Neural progenitor cell (in vitro differentiated cells): ENCODE measurements at places on chromosomes 3 and 15.

GRCh38 chr3:45992821-45993221, 2.8 kb downstream of the FYCO1 start:
- DNase-seq: no peak

DNA sequence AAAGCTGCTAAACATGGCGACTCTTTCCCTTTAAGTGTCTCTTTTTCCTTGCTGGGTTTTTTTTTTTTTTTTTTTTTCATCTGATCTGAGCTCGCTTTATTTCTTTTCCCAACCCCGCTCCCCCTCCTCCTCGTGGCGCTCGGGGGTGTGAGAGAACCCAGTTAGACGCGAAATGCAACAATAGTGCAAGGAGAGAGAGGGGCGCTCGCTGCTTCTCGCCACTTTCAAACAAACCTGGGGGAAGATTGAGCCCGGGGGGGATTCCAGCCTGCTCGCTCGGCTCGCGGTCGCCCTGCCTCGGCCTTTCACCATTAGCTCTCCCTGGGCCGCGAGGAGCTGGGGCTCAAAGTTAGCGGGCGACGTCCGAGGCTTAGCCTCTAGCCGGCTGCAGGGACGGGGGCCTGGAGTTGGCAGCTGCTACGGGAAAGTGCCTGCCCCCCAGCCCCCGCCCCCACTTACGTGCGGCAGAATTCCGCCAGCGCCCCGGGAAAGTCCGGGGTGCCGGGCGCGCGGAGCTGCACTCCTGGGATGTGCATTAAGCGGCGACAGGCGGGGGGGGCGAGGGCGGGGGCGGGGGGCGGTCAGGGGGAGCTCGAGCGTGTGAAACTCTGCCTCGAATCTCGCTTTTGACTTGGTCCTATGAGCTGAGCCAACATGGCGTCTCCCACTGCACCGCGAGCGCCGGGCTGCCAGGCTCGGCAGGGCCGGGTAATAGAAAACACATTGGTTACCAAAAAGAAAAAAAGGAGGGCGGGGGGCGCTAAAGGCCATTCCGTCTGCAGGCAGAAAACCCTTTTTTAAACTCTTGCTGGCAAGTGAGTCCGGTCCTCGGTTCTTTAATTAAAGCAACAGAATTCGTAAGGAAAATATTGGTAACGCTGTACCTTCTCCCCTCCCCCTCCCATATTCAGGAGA, 10.4 kb downstream of the NR2F2 start:
- DNase-seq: peak; percentile 90

DNA sequence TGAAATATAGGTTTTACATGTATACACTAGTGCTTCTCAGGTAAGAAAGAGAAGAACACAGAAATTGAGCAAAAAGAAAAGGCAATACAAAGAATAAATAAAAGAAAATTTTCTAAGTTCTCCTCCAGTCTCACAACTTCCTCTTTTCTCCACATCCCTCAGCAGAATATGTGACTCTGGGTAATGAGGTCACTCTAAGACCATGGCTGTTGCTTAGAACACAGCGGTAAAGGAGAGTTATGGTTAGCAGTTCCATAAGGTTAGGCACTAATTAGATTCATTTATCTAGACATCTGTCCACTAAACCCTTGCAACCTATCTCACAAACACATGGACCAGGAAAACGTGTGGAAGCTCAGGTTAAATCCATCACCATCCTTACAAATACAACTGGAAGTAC, 47.9 kb downstream of the IGSF11 start:
- no peak for DNase-seq

DNA sequence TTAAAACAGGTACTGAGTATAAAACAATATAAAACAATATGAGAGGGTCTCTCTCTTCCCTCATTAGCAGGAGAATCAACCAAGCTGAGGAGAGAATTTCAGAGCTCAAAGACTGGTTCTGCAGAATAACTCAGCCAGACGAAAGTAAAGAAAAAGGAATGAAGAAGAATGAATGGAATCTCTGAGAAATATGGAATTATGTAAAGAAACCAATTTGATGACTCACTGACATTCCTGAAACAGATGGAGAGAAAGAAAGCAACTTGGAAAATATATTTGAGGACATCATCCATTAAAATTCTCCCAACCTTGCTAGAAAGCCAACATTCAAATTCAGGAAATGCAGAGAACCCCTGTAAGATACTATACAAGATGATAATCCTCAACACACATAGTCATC, 630.9 kb downstream of the PYDC2 start:
- no peak for DNase-seq

GRCh38 chr3:54653456-54654195, 274.2 kb downstream of the LRTM1 start:
- no peak for DNase-seq

DNA sequence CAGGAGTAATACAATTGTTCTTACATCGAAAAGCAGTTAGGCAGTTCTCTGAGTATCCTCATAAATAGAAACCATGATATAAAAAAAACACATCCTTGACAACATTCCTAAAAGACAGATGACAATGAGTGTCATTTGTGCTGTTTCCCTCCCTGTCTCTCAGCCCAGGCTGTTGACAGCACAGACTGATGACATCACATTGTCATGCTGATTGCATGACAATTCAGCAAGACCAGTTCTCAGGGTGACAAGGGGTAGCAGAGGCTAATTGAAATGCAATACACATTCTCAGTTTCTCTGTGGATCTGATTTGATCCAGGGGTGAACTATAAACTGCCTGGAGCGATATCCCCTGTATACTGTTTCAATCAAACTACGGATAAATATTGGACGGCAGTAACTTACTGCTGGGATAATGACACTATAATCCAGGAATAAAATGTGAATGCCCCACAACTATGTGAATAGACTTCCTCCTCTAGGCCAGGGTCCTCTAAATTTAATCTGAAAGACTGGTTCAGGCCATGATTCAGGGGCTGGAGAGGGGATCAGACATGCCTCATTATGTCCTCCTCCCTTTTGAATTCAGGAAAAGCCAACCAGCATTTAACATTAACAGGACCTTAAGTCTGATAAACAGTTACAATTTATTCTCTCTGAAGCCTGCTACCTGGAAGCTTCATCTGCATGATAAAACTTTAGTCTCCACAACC, 16.7 kb upstream of the EIF1B start:
- peak; percentile 53 for DNase-seq

DNA sequence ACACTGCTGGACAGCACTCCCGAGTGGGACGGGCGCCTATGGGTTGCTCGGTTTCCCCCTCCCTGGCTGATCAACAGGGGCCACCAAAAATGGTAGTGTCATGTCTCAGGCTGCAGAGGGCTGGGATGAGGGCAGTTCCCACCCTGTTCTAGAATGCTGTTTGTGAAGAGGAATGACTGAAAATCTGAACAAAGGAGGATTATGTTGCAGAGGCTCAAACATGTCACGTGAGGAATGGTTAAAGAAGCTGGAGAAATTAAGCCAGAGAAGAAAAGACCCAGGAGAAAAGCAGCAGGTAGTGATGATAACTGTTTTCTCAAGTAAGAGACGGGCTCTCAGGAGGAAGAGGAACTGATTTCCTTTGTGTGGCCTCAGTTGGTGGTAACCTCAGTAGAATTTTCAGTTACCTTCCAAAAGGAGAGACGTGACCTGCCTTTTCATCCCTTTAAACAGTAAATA, 10.4 kb downstream of the SPG21 start:
- DNase-seq: peak; percentile 62

DNA sequence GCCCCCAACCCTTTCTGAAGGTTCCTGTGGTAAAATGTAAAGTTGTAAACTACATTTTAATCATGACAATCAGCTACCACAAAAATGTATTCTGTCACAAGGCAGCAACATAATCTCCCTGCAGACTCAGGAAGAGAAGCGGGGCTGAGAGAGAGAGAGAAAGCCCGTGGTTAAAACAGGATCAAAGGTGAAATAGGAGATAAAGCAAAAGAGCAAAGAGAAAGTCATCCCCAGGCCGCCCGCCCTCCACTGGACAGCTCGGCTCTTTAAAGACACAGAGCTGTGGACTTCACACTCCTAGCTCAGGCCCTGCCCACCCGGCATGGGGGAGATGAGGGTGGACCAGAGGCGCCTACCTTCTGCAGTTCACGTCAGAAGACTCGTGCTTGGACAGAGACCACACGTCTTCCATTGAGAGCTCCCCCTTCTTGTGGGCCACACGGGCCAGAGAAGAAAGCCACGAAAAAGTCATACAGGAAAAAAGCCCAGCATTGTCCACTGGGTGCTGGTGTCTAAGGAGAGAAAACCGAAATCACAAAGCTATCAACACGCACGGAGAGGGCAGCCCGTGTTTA, 29.4 kb downstream of the ABCC5 start:
- no peak for DNase-seq

DNA sequence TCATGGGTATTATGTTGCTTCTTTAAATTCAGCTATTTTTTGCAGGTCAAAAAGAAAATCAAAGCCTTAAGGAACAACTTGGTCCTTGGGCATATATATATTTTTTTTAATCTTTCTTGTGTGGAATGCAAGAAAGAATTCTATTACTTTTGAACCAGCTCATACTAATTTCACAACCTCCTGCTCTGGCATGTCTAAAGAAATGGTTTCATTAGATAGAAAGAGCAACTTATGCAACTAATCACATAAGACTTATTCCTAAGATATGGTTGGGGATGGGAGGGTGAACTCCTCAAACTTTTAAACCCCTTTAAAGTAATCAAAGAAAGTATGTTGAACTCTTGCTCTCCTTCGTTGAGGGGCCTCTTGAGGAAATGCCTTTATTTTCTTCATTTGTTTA, 114.9 kb downstream of the GMNC start:
- no peak for DNase-seq

DNA sequence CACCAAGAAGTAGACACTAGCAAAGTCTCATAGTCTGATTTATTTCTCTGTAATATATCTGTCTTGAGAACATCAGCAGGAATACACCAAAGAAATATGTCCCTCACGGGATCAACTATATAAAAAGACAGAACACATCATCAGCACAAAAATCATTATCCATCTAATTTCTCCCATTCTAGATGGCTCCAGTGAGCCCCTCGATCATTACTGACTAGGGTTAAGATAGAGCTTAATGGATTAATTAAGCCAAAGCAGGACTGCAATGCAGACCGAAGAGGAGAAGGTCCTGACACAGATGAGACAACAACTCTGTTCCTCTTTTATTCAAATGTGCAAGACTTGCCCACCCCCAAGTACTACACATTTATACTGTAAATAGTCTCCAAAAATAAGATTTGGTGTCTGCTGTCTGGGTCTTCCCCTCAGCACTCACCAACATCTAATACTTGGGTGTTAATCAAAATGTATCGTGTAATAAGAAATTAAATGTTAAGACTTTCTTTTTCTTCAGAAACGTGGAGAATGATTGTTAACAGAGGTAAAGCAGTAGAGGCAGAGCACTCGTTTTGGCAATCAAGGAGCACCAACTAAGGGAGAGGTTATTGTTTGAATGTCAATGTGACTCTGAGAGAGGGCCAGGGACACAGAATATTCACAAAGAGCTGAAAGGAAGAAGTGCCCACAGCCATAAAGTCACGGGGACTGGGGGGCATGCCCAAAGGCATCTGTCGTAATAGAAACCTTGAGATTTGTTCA, 133.6 kb downstream of the TIGIT start:
- no peak for DNase-seq

DNA sequence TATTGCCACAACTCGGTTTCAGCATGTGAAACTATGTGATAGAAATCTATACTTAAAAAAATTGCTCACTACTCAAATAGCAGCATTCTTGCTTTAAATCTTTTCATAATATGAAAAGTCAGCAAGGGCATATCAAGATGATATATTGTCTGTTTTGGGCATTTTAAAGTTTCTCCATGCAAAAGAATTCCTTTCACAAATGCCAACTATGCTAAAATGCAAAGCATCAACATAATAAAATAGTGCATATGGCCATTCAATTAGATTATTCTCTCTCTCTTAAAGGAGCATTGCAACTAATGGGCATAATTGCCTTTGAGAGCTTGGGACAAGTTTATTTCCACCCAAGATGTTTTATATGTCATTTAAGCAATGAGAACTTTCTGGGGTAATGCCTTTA, 475.1 kb downstream of the ZPLD1 start:
- no peak for DNase-seq

DNA sequence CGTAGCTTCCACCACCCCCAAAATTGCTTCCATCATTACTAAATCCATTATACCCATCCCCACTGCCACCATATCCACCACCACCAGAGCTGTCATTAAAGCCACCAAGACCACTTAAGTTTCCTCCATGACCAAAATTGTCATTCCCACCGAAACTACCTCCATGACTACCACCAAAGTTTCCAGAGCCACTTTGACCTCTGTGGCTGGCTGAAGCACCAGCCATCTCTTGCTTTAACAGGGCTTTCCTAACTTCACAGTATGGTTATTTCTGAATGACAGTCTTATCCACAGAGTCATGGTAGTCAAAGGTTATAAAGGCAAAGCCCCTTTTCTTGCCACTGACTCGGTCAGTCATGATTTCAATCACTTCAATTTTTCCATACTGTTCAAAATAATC, 24.3 kb upstream of the DENND4A start:
- DNase-seq: no peak

DNA sequence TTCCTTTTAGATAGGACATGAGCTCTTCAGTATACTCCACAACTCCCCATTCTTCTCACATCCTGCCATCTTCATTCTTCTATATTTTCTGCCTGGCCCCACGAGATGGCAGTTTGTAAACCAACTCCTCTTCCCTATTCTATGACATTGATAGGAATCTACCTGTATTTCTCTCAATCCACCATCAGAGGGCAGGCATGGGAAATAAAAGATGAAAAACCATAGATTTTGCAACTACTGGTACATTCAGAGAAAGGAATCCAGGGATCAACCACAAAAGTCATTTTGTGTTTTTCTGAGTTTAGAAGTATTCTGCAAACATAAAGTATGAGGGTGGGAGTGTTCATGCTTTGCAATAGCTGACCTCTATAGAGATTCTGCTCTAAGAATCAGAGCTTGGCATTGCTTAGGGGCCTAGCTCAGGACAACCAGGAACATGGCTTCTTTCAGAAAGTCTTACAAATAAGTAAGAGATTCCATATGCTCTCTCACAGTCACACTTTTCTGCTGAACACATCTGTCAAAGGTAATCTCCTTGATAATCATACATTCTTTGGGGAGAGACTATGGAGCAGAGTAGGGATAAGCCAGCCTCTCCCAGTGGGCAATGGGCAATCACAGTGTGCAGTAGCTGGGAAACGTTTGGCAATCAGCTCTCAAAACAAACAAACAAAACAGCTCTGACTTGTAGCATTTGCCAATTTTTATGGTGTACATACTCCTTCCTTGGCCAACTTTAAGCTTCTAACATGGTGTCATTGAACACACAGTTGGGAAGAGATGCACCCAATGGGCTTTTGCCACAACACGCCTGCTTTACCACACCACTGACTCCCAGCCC, 43.1 kb upstream of the SLC25A36 start:
- DNase-seq: peak; percentile 33

DNA sequence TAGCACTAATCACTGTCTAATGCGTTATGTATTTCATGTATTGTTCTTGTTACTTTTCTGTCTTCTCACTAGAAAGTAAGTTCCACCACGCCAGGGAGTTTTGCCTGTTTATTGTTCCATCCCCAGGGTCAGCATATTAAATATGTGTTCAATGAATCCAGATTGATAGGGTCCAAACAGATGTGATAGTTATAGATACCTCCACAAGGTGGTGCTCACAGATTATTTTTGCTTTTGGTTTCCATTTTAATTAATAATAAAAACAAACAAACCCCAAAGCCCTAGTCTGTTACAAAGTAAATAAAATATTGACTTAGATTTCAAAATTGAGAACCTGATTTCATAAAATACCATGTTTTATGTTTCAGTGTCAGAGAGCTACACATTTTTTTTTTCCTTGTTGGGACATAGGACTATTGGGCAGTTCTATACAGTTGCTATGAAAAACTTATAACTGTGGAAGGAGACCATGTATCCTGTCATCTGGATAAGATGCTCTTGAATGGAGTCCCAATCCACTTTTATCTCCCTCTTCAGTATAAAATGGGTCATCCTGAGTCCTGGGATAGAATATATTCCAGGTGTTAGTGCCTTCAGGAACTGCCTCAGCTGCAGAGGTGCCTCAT, 12.4 kb downstream of the OTOL1 start:
- no peak for DNase-seq
